Articular chondrocyte of knee joint (primary cell): ENCODE measurements at places on chromosomes 5 and 9. TPM values are rescaled to one million over a fixed set of nuclear protein-coding genes. Genes with fewer than 3 reads are reported as not detected.

C6 gene
- total RNA-seq, result not detected in 2 replicates

PCDHGA2 gene
- 4.7 and 4.9 TPM in 2 replicates for total RNA-seq

TRMT10B gene
- 3.7 and 4.8 TPM in 2 replicates for total RNA-seq

ANKRD31 gene
- total RNA-seq, result 0.13 and 0.65 TPM in 2 replicates

EIF4E1B gene
- not detected in 2 replicates for total RNA-seq

MYMK gene
- total RNA-seq, result not detected in 2 replicates

SARDH gene
- total RNA-seq, result 4.1 and 9.3 TPM in 2 replicates

CCDC192 gene
- not detected in 2 replicates for total RNA-seq

GABRA1 gene
- not detected in 2 replicates for total RNA-seq

IL5 gene
- not detected in 2 replicates for total RNA-seq

CCDC187 gene
- under 0.01 and 0.11 TPM in 2 replicates for total RNA-seq

PIP5KL1 gene
- total RNA-seq, result 3.8 and 3.9 TPM in 2 replicates

PLAC8L1 gene
- not detected in 2 replicates for total RNA-seq

SLC4A9 gene
- not detected in 2 replicates for total RNA-seq

ARHGEF28 gene
- 60.6 and 66.7 TPM in 2 replicates for total RNA-seq

CCNO gene
- 1.8 and 2.0 TPM in 2 replicates for total RNA-seq

ZNF366 gene
- under 0.01 TPM in 1 of 2 replicates, not detected in the other for total RNA-seq

LRRC70 gene
- 1.4 and 2.0 TPM in 2 replicates for total RNA-seq

CNTNAP3 gene
- total RNA-seq, result 0.39 and 1.2 TPM in 2 replicates

FREM1 gene
- total RNA-seq, result 0.13 and 0.22 TPM in 2 replicates

SLC34A3 gene
- not detected in 2 replicates for total RNA-seq

WDR55 gene
- 21.5 and 24.4 TPM in 2 replicates for total RNA-seq

NRARP gene
- total RNA-seq, result 0.13 and 0.22 TPM in 2 replicates

CBY3 gene
- total RNA-seq, result not detected in 2 replicates
